ENCODE measurements at places on chromosomes 5 and 9.

GRCh38 chr5:139997276-139997675, 45.8 kb downstream of the NRG2 start:
- no peak for DNase-seq

DNA sequence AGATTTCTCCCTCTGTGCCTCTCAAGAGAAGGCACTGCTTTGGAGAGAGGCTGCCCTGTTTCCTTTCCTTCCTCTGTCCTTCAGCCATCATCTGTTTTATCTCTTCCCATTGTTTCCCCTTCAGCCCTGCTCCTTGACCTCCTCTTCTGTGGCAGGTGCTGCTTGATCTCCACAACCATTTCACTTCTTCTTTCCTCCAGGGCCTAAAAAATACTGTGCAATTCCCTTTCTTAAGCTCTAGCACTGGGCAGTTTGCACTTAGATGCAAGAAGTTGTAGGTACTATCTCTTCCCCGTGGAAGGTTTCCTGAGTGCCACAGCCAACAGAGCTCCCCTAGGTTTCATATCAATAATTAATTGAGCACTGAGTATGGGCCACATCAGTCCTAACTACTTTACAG, 8.8 kb upstream of the ADRB2 start:
- no peak for DNase-seq

DNA sequence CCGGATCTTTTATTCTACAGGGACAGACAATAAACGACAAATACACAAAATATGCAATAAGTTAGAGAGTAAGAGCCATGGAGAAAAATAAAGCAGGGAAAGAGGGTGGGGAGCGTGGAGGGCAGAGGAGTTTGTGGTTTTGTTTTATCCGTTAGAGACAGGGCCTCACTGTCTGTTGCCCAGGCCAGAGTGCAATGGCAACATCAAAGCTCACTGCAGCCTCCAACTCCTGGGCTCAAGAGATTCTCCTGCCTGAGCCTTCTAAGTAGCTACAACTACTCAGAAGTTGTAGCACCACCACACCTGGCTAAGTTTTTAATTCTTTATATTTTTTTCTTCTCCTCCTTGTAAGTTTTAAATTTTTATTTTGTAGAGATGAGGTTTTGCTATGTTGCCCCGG, 54.5 kb upstream of the CTNNA1 start:
- DNase-seq: no peak

DNA sequence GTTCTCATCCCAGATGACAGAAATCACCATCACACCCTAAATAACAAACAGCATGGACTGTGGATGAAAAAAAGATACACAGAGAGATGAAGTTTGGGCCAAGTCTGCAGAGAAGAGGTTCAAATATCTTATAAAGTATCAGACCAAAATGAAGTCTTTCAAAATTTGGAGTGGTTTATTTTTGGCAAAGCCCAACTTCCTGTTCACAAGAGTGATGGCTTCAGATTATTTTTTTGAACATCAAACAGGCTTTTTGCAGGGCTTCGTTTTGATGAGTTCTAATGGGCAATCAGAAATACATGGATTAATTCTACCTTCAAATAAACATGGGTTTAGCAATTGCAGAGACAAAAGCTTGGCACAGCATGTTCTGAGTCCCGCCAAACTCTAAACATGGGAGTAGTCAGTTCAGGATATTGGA, 378.2 kb upstream of the RPS23 start:
- peak; percentile 45 for DNase-seq

DNA sequence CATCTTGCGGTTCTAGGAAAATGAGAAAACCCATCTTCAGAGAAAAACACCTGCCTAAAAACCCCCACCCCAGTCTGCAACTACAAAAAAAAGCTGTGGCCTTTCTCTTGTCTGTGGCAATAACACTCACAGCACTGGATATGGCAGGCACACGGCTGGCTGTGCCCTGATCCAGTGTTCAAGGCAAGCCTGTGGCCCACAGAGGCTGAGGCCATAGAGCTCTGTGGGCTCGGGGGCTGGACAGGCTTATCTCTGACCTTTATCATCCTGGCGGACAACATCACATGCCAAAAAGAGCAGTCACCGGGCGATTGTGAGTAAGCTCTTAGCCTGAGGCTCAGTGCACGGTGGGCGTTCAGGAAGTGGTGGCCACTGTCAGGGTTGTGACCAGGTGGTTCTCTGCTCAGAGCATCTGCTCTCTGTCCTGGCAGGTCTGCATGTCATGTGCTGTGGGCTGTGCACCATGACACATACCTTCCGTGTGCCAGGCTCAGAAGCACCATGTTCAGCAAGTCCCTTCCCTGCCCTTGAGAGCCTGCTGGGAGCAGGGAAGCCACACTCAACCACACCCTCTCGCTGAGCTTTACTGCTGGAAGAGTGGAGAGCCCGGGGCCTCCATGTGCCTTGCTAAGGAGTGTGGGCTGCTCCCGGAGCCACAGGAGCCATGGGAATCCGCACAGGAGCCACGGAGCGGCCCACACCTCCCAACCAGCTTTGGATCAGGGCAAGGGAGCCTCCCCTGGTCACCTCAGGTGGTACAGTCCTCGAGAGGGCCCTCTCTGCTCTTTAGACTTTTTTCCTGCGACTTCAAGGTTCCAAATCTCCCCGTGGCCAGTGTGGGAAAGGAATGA, 34.6 kb upstream of the WDR38 start:
- DNase-seq: peak; percentile 37

GRCh38 chr9:120916991-120917880, 9.4 kb downstream of the TRAF1 start:
- no peak for DNase-seq

DNA sequence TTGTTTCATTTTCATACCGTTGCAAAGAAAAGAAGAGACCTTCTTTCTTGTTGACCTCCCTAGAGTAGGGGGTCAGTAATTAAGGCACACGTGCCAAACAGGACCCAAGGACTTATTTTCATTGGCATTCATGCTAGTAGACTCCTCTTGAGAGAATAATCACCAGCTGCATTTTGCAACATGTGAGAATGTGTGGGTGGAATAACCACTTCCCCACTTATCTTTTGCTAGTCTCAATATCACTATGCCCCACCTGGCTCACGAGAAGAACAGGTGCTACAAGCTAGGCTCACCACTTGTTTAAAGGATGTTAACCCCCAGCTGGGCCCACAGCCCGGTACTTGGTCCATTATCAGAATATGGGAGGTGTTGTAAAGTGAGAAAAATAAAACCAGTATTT, 460.7 kb upstream of the MEF2C start:
- DNase-seq: no peak

DNA sequence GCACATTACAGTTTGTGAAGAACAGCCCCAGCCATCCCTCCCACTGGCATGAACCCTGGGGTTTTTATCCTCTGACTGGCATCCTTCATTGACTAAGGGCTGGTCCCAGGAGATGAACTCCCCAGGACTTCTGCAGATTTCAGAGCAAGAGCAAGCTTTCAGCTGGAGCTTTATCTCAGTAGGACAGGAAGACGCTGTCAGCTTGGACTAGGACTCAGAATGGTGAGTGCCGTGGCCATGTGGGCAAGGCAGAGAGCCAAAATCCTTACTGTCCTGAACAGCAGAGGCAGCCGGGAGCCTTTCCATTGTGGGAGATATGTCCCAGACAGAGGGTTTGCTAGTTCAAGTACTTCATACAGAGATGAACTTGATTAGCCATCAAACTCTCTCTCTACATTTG, 3.2 kb upstream of the ACOT12 start:
- peak; percentile 57 for DNase-seq

DNA sequence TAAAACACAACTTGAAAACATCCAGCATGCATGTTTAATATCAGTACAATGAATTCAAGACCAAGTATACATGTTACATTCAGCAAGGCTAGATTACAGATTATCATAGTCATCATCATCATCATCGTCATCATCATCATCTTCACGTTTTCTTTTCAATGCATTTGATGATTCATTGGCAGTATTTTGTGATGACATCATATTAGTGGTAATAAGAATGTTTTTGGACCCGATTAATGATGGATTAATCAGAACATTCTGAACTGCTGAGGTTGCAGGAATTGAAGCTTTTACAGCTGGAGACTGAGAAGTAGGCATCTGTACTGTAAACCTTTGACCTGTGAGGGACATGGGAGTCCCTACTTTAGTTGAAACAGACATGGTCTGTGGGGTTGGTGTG, 4.5 kb downstream of the AK6 start:
- no peak for DNase-seq

- peak; percentile 21 for DNase-seq
Observed at GRCh38 chr5:36877667-36878391, 1.3 kb downstream of the NIPBL start.

GRCh38 chr5:164672205-164672604, 1166.8 kb downstream of the MAT2B start:
- DNase-seq: no peak

GRCh38 chr9:33291031-33291397, 698 bp downstream of the NFX1 start:
- DNase-seq: no peak

DNA sequence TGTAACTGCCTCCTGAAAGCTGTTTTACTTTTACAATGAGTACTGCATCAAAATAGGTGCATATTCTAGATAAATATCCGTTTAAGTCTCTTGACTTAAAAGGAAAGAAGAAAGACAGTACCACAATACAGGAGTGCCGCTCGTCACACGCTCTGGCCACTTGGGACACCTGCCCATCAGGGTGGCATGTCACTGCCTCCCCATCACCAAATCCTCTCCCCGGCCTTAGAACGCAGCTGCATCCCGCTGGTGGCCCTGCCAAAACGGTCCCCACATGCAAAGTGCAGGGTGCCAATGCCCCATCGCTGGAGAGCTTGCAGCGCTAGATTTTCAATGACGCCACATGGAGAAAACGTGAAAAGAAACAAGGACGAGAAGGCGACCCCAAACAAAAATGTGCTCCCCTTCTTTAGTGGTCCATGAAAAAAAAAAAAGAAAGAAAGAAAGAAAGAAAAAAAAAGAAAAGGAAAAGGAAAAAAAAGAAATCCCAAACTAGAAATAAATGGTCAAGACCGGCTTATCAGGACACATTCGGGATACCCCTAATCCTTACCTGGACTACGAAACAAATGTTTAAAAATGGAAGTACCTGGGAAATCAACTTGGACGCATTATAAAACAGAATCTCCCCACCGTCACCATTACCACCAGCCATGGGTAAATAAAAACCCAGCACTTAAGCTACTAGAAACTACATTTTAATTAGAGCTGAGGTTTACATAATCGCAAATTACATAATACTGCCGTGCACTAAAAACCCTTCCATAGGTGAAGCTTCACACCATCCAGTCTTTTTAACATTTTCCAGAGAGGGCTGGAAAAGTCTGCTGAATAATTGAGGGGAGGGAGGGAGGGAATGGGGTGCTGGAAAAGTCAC, 1.0 kb downstream of the ANKH start:
- peak; percentile 16 for DNase-seq

DNA sequence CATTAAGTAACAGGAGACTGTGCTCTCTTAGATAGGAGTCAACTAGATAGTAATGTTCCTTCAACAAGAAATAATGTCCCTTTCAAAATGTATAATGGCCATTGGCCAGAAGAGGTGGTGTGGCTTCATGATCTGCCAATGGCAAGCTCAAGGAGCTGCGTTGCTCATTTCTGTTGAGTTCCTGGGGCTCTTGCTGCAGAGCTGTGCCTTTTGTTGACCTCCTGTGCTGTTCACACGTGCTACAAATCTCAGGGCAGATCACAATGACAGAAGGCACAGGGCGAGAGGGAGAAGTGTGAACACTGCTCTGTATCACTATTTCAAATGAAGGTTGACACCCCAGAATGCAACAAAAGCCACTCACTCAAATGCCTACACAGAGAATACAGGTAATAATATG, 16.0 kb upstream of the TBC1D2 start:
- no peak for DNase-seq
